ENCODE measurements at places on chromosomes 6 and 20.

DNA sequence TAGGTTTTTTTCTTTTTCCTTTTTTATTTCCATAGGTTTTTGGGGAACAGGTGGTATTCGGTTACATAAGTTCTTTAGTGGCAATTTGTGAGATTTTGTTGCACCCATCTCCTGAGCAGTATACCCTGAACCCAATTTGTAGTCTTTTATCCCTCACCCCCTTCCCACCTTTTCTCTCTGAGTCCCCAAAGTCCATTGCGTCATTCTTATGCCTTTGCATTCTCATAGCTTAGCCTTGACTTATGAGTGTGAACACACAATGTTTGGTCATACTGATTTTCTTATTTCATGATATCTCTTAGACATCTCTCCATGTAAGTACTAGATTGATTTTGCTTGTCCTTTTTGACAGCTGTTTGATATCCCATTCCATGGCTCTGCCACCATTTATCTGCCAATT, 27.2 kb downstream of the TGM3 start:
- no peak for DNase-seq

- no peak for DNase-seq
These were observed 73.9 kb downstream of the F13A1 start for GRCh38 chr6:6246544-6246943.

DNA sequence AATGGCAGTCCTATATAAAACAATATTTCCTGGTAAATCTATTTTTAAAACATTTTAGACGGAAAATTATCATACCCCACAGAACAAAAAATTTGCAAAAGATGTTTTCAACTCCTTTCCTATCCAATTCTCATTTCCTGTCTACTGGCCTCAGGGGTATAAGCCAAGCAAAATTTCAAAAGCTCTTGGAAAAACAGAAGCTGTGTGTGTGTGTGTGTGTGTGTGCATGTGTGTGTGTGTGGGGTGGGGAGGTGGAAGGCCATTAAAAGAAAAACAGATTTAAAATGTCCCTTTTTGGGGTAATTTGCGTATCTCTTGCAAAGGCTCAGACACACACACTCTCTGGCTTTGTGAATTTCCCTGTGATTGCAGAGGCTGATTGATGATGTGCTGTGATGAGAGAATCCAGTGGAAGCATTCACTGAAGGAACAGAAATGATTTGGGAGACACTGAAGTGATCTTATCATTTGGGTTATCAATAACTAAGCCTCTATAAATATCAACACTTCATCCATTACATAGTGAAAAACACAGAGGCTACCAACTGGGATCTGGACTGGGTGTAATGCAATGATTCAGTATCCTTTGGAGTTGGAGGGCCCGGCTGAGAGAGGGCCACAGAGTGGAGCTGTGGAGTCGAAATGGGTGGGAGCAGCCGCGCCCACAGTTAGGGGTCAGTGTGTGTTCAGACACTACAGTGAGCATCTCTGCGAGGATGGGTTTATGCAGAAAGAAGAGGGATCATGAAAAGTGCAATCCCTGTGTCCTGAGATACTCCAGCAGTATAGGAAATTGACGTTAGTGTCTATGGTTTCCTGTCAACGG, 106.8 kb upstream of the PREP start:
- DNase-seq: no peak

- DNase-seq: no peak
These were observed 1.0 kb downstream of the SRXN1 start for GRCh38 chr20:651713-652614.

- DNase-seq: no peak
These were observed 45.2 kb downstream of the PPP1R3G start for GRCh38 chr6:5130135-5130866.

DNA sequence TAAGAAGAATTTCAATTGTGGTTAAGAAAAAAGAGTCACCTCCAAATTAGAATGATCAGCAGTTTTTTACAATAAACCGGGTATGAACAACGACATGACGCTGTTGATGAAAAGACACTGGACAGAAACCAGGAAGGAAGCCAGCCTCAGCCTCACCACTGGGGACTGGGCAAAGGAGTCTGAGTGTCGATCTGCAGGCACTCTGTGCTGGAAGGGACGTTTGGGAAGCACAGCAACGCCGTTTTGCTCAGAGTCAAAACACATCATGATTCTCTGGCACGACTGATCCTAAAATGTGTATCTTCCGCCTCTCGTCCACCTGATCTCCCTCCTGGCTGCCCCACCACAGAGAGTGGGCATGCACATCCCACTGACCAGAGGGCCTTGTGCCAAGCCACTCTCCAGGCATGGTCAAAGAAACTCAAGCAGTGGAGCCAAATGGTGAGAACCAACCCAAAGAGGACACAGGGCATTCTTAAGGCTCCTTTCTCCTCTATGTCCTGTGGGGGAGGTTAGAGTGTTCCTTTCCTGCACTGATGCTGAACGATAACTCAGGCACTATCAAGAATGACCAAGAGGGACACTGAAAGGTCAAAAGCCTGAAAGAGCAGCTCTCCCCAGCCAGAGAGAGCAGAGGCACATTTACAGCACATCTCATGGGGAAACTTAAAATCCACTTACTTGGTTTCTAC, 68.8 kb downstream of the AGPAT4 start:
- DNase-seq: no peak

Measured in smooth muscle cell of the brain vasculature (primary cell).